ENCODE measurements at places on chromosomes 2 and 18.

DNA sequence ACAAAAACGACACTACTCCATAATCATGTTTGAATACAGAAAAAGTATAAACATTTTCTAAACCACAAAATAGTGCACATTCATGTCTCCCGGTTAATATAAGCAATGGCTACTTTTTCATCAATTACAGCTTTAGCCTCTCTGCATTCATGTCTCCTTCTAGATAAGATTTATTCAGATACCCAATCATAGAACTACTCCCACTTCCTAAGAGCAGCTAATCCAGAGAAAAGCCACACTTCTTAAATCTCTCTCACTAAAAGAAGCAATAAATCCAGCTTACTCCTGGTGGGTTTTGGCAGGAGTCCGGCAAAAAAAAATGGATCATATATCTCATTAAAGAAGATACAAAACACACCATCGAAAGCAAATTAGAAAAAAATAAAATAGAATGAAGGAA is 20.1 kb downstream of the DSEL start:
- no peak for DNase-seq

DNA sequence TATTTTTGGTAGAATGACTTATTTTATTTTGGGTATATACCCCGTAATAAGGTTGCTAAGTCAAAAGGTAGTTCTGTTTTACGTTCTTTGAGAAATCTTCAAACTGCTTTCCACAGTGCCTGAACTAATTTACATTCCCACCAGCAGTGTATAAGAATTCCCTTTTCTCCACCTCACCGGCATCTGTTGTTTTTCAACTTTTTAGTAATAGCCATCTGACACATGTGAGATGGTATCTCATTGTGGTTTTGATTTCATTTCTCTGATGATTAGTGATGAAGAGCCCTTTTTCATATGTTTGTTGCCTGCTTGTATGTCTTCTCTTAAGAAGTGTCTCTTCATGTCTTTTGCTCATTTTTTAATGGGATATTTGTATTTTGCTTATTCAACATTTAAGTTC is 215.2 kb upstream of the TFPI start:
- DNase-seq = no peak

DNA sequence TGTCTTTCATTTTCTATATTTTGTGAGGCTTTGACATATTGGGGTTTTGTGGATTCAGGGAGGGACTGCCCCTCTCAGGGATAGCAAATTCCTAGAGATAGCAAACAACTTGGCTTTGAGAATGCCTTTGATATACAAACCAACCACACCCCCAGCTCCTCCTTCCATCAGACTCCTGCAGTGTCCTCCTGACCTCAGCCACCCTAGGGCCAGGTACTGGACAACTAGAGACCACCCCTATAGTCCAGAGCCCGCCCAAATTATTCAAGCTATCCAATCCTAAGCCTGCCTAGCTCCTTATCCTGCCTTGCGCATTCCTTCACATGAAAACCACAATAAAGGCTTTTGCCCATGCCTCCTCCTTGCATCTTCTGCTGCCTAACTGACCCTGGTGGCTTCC is 22.9 kb upstream of the STAM2 start:
- DNase-seq = no peak

GRCh38 chr18:11760498-11761167 is 71.6 kb downstream of the GNAL start:
- no peak for DNase-seq

GRCh38 chr2:113390124-113390849 is 47.2 kb upstream of the ZNG1B start:
- DNase-seq = peak; percentile 69

DNA sequence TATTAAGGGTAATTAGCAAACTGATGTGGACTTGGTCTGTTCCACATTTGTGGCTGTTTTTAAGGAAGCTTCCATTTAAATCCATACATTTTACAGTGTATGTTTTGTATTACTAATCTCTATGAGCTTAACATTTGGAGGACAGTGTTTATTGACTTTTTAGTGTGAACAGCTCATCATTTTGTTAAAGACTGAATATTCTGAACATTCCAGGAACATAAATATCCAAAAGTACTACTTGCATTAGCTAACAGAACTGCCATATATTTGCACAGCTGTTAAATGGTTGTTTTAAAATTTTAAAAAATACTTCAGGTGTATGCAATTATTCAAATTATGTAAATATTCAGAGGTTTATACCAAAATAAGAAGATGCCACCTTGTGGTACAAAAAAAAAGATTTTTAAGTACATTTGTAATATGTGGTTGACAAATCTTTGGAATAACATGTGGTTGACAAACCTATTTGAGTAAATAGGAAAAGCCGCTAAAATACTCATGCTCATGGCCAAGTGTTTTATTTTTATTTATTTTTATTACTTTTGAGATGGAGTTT is 439.7 kb upstream of the FANCL start:
- no peak for DNase-seq

DNA sequence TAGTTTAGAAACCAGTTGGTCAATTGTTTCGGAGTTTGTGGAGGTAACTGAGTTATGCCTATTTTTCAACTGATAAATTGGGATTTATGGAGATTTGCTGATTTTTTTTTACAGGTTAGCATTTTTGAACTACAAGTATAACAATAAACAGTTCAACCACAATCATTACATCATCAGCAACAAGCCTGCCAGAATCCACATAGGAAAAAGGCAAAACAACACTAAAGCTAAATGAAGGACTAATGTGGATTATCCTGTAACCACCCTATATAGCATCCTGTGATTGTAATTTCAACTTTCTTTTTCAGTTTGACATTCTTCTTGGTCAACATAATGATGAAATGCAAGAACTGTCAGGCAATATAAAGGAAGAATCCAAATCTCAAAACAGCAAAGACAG is 76.5 kb downstream of the CCDC102B start:
- DNase-seq = no peak

DNA sequence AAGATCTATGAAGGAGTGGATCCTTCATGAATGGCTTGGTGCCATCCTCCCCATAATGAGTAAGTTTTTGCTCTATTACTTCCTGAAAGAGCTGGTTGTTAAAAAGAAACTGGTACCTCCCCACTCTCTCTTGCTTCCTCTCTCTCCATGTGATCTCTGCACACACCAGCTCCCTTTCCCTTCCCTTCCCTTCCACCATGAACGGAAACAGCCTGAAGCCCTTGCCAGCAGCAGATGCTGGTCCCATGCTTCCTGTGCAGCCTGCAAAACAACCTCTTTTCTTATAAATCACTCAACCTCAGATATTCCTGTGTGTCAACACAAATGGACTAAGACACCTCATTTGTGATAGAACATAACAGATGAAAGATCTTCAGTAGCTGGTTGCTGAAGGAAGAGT is 303.5 kb upstream of the ACVR2A start:
- DNase-seq = no peak

DNA sequence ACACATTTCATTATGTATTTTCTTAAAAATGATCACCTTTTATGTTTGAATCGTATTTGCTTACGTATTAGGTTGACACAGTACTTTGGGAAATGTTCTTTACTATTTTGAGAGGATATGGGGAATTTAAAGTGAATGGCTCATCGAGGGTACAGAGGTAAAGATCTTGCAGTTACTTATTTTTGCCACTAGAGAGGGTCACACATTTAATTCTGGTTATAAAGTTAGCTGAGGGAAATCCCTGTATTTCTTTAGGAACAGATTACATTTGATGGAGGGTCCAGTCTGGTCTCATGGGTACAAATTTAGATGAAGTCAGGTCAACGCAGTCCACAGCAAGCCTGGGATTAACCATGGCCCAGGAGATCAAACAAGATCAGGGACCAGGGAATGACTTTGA is 24.5 kb downstream of the DYNC2LI1 start:
- no peak for DNase-seq

DNA sequence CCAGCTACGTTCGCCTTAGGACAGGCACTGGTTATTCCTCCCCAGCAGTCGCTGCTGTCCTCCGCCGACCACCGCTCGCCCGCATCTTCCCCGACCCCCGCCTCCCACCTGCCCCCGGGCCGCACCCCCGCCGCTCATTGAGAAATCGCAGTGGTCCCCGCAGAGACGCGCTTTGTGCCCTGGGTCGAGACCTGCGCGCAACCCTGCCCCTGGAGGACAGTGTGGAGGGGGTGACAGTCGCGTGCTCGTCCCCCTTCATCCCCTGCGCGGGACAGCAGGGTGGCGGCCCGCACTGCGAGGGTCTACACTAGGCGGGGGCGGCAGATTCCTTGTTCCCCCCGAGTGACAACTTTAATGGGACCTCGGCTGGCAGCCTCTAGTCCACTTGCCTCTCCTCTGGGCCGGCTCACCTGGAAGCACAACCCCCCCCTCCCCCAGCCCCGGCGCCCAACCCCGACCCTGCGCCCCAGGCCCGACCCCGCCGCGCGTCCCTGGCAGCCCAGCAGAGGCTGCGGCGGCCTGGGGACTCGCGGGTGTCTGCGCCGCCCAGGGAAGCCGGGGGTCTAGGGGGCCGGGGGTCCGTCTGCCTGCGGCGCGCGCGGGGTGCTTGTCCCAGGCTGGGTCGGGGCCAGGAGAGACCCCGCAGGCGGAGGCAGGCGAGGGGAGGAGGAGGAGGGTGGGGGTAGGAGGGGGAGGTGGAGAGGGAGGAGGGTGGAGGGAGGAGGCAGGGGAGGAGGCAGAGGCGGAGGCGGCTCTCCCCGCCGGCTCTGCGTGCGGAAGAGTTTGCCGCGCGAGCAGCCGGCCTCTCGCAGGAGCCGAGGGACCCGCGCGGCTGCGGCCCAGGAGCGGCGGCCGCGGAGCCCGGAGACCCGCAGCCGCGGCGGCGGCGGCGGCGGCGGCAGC is at the start of gene NPAS2:
TSS of gene NPAS2 (plus strand) at position 770 of the 903 bp plus-strand sequence. CDS start 84,616 bp downstream, outside the sequence.
- no peak for DNase-seq
